ENCODE measurements at places on chromosomes 1 and 21. TPM values are rescaled to one million over a fixed set of nuclear protein-coding genes. Genes with fewer than 3 reads are reported as not detected.

The CHRNB2 gene
- not detected for total RNA-seq

The FAM167B gene
- total RNA-seq, result 3.9 TPM

The ITLN1 gene
- 0.63 TPM for total RNA-seq

The NKAIN1 gene
- total RNA-seq, result 11.9 TPM

The PPFIA4 gene
- total RNA-seq, result 47.5 TPM

The PTPN14 gene
- 106 TPM for total RNA-seq

The KRTAP24-1 gene
- not detected for total RNA-seq

The CAMSAP2 gene
- total RNA-seq, result 46.7 TPM

GRCh38 chr1:173048621-173049321, 2.0 kb downstream of the TNFSF18 start:
- H3K27ac ChIP-seq, result no peak overlapping the region
- DNase-seq, result no peak
- H3K36me3 ChIP-seq, result no peaks in the 10 kb centered on the region
- no peaks in the 10 kb centered on the region for H3K27me3 ChIP-seq
- H3K4me3 ChIP-seq, result no peak overlapping the region

DNA sequence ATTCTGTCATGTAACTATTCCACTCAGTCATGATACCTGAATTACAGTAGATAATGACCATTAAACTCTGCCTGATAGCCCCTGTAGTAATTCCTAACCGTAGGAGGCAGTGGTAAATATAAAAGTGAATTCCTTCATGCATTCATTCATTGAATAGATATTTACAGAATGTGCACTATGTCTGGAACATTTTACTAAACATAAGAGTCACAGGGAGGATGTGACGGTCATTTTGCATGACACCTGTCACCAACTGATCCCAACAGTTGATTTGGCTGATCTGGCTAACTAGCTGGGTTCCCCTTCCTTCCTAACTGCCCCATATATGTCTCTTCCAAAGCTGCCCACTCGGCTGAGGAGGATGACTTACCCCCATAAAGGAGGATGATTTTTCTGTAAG, 2.2 kb upstream of the RNPC3 start:
- H3K27ac ChIP-seq, result no peak overlapping the region
- no peaks in the 10 kb centered on the region for H3K27me3 ChIP-seq
- H3K36me3 ChIP-seq, result no peaks in the 10 kb centered on the region

DNA sequence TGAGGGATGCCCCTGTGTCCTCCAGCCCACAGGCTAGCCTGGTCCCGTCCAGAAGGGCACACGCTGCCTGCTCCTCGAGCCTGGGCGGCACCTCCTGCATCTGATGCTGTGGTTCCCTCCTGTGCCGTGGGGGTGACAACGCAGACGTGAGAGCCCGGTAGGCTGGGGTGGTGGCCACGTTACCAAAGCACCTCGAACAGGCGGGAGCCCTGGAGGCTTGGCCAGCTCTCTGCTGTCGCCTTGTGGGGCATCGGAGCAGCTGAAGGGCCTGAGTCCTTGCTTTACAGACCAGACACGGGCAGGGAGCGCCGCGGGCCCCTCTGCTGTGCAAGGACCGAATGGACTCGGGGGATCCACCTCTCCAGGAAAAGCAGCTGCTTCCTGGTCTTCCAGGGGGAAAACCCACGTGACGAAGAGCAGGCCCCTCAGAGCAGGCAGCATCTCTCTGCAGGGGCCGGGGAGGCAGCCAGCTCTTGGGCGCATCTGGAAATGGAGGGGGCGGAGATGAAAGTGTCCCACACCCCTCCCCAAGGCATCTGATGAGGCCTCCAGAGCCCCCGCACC, 133.3 kb downstream of the NPHP4 start:
- no peak overlapping the region for H3K27ac ChIP-seq
- no peak for DNase-seq
- H3K4me3 ChIP-seq, result no peak overlapping the region
- H3K4me1 ChIP-seq, result no peaks in the 10 kb centered on the region

GRCh38 chr1:210347112-210347511, 18.4 kb downstream of the HHAT start:
- H3K4me1 ChIP-seq, result no peaks in the 10 kb centered on the region
- no peaks in the 10 kb centered on the region for H3K36me3 ChIP-seq
- H3K27ac ChIP-seq, result no peak overlapping the region
- H3K4me3 ChIP-seq, result no peak overlapping the region
- no peak for DNase-seq

DNA sequence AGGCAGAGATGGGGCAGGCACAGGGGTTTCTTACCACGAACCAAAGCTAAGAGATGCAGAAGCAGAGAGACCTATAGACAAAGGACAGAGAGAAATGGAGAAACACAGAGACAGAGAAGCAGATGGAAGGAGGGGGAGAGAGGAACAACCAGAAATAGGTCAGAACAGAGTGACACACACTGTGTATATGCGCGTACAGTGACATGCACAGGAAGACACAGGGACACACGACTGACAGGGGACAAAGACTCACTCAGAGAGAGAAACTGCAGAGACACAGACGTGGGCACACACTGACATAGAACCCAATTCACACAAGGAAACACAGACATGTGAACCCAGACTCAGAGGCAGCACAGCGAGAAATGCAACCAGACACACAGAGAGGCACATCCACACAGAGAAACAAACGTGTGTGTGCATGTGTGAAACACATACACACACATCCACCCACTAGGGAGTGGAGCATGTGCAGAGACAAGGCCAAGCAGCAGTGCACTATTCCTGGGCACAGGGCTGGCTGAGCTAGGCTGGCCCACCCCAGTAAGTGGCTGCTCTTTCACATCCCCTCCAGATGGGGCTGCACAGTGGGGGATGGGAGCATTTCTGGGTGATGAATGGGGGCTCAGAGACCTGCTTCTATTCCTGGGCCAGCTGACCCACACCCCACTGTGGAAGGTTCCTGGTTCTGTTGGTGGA, 123.4 kb upstream of the CSF3R start:
- no peak for DNase-seq
- H3K4me1 ChIP-seq, result no peaks in the 10 kb centered on the region
- no peak overlapping the region for H3K27ac ChIP-seq
- H3K36me3 ChIP-seq, result no peaks in the 10 kb centered on the region
- H3K27me3 ChIP-seq, result no peaks in the 10 kb centered on the region
- no peak overlapping the region for H3K4me3 ChIP-seq

DNA sequence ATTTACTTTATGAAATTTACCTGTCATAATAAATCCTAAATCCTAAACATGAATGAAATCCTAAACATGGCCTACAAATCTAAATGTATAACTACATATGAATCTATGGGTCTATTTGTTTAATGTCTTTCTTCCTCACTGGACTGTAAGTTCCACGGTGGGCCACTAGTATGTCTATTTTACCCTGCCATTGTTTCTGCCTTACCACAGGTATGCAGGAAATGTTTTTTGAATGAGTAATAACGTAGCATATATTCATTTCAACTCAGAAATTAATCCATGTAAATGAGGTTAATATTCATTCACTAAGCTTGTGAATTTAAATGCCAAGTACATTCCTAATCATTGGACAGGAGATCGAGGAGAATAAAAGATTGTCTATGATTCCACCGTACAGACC, 35.3 kb downstream of the B3GALNT2 start:
- no peak overlapping the region for H3K27ac ChIP-seq
- H3K27me3 ChIP-seq, result no peaks in the 10 kb centered on the region
- H3K4me3 ChIP-seq, result no peak overlapping the region
- H3K4me1 ChIP-seq, result no peaks in the 10 kb centered on the region
- no peak for DNase-seq

DNA sequence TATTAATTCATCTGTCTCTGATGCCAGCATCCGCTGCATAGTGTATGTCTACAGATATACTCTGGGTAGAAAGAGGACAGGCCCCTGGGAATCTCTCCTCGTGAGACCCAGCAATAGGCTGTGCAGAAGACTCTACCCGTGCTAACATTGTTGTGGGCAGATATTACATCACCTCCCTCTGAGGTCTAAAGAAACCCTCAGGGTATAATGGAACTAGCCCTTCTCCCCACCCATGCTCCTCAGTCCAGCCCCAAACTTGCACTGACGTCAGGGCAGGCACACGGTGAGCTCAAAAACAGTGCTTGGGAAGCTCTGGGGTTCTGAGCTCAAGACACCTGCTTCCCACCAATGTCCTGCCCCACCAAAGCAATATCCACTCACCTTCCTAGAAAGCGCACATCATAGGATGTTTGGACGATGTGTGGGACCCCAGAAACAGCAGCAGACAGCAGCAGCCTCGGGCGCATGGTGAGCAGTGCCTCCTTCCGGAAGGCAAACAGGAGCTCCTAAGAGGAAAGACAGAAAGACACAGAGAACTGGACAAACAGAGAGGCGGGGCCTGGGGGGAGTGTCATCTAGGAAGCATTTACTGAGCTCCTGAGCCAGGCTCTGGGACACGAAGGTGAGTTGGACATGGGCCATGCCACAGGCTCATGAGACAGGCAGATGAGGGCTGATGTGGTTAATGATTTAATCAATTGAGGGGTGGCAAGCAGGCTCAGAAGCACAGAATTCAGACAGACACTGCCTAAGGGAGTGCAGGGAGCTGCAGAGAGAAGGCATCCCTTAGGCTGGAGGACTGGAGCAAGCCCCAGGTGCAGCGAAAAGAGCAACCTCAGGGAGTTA, 4.8 kb downstream of the OVGP1 start:
- no peak overlapping the region for H3K4me3 ChIP-seq
- no peaks in the 10 kb centered on the region for H3K36me3 ChIP-seq
- H3K27ac ChIP-seq, result no peak overlapping the region
- H3K27me3 ChIP-seq, result no peaks in the 10 kb centered on the region

GRCh38 chr1:178192686-178193085, 98.8 kb downstream of the RASAL2 start:
- no peaks in the 10 kb centered on the region for H3K27me3 ChIP-seq
- H3K4me1 ChIP-seq, result no peaks in the 10 kb centered on the region
- H3K27ac ChIP-seq, result no peak overlapping the region
- no peak overlapping the region for H3K4me3 ChIP-seq
- no peaks in the 10 kb centered on the region for H3K36me3 ChIP-seq
- DNase-seq, result no peak

DNA sequence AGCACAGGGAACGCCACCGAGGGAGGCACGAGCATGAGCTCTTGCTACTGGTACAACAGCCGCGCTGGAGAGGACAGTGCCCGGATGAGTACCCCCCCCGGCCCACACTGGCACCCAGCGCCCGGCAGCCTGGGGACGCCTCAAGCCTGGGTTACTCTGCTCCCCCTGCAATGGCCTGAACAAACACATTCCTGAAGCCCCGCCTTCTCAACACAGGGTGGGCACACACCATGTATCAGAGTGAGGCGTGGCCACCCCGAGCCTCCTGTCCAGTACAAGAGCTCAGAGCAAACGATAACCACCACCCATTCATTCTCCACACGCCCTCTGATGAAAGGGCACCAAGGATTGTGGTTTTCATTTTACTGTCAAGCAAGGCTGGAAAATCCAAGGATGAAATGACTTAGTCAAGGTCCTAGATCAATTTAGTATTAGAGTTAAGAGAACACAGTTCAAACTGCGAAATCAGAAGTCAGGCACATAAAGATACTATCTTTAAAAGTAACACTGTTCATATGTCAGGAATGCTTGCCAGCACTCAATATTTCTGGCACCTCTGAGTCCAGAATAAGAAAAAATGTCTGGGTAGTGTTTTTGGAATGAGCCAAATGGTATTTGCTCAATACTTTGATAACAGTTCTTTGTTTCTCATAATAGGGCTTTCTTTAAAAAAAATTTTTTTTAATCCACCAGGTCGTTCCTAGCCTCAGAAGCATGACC, 22.0 kb downstream of the UBE2G2 start:
- no peaks in the 10 kb centered on the region for H3K27me3 ChIP-seq
- no peak overlapping the region for H3K4me3 ChIP-seq
- peaks cover under 1% of the 10 kb centered on the region for H3K36me3 ChIP-seq

- no peak overlapping the region for H3K4me3 ChIP-seq
- H3K27me3 ChIP-seq, result no peaks in the 10 kb centered on the region
- no peak overlapping the region for H3K27ac ChIP-seq
- no peaks in the 10 kb centered on the region for H3K36me3 ChIP-seq
Measured at GRCh38 chr1:42938645-42939615, 19.7 kb downstream of the SLC2A1 start.

DNA sequence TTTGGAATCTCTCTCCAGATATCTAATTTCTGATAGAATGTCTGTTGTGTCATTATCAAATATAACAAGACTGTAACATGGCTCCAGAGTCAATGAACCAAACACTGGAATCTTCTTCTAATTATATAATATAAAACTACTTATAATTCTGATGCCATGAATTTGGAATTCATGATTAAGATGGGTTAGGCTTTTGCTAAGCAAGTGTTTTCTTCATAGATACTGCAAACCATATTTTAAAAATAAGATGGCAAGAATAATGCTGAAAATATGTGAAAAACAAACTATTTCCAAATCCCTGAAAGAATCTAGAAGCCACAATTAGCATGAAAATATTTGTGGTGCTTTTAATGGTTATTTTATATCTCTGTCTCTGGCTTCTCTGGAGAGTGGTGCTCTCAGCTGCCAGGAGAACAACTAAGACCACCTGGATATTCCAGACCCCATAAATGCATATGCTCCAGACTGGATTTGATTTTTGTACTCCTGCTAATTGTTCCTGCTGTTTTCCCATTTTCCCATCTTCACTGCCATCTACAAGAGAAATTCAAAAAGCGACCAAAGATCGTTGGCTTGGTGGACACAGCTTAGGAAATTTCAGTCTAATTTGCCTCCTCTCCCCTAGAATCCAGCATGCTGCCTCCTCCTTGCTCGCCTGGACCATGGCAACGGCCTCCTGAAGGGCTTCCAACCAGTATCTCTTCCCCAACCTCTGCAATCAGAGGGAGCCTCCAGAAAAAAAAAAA, 418.9 kb downstream of the SETD4 start:
- DNase-seq, result no peak
- no peaks in the 10 kb centered on the region for H3K4me1 ChIP-seq
- H3K36me3 ChIP-seq, result no peaks in the 10 kb centered on the region
- H3K27ac ChIP-seq, result no peak overlapping the region
- H3K27me3 ChIP-seq, result no peaks in the 10 kb centered on the region

Data from psoas muscle (tissue), 8 donors.